Gastrocnemius medialis (tissue), 4 donors: ENCODE measurements at places on chromosomes 13 and 19.

DNA sequence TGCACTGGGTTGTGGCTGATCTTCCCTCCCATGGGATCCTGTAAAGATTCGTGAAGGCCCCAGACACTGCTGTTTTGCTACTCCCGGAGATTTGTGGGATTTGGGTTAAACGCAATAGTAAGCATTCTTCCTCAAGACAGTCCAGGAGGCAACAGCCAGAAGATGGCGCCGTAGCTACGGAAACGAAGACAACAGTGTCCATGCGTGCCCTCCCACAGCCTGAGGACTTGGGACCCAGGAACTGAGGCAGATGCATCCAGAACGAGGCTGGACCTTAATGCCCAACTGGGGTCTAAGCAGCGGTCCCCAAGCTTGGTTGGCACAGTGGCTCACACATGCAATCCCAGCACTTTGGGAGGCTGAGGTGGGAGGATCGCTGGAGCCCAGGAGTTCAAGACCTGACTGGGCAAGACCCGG lies 57.6 kb upstream of the ZNF507 start:
- peak; percentile 18 for DNase-seq
- H3K27me3 ChIP-seq, result no peaks in the 10 kb centered on the region
- no peak overlapping the region for H3K4me3 ChIP-seq

GRCh38 chr13:31174018-31174417 lies 12.3 kb upstream of the HSPH1 start:
- no peaks in the 10 kb centered on the region for H3K36me3 ChIP-seq
- no peaks in the 10 kb centered on the region for H3K27me3 ChIP-seq
- peaks cover 5% of the 10 kb centered on the region for H3K4me1 ChIP-seq
- no peak for DNase-seq
- H3K4me3 ChIP-seq, result no peak overlapping the region

DNA sequence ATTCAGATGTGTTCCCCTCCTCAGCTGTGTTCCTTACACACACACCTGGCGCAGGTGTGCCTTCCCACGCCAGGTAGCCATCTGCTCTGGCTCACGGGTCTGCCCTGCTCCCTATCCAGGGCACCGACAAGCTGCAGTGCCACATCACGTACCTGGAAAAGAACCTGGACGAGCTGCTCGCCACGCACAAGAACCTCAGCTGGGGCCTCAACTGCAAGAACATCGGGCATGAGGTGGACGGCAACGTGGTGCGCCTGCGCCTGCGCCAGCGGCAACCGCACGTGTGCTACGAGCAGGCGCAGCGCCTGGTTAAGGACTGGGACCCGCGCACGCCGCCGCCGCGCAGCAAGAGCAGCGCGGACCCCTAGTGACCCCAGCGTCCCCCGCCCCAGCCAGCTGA lies 26.5 kb upstream of the CASP14 start:
- H3K36me3 ChIP-seq, result no peaks in the 10 kb centered on the region
- H3K4me3 ChIP-seq, result no peak overlapping the region
- H3K27me3 ChIP-seq, result no peaks in the 10 kb centered on the region
- H3K4me1 ChIP-seq, result no peaks in the 10 kb centered on the region
- H3K27ac ChIP-seq, result no peak overlapping the region

DNA sequence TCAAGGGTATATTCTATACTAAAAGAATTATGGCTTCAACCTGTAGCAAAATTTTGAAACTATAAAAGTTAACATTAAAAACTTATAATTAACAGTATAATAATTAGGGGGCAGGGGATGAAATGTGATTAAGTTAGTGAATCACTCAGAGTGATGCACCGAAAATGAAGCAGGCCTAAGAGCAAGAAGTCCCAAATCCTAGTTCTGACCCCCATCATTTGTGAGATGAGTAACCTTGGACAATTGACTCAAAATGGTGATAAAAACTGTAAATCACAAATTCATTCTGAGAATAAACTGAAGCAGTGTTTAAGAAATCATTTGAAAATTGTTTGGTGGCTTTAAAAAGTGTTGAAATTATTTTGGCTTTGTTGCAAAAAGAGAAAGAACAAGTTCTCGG lies 56.8 kb downstream of the KLF12 start:
- no peak overlapping the region for H3K4me3 ChIP-seq
- no peak overlapping the region for H3K27ac ChIP-seq
- peaks cover 33% of the 10 kb centered on the region for H3K4me1 ChIP-seq
- no peak for DNase-seq
- no peaks in the 10 kb centered on the region for H3K36me3 ChIP-seq

- H3K27ac ChIP-seq, result no peak overlapping the region
- no peaks in the 10 kb centered on the region for H3K4me1 ChIP-seq
- no peaks in the 10 kb centered on the region for H3K36me3 ChIP-seq
- no peak overlapping the region for H3K4me3 ChIP-seq
- no peaks in the 10 kb centered on the region for H3K27me3 ChIP-seq
These were observed 204.2 kb downstream of the DCLK1 start for GRCh38 chr13:35926859-35927530.

GRCh38 chr19:35223862-35224505 lies 4.6 kb downstream of the FAM187B start:
- no peak overlapping the region for H3K4me3 ChIP-seq
- H3K27me3 ChIP-seq, result peaks cover 5% of the 10 kb centered on the region
- DNase-seq, result no peak
- no peaks in the 10 kb centered on the region for H3K4me1 ChIP-seq
- H3K36me3 ChIP-seq, result no peaks in the 10 kb centered on the region

- H3K4me3 ChIP-seq, result no peak overlapping the region
- H3K36me3 ChIP-seq, result no peaks in the 10 kb centered on the region
- no peaks in the 10 kb centered on the region for H3K4me1 ChIP-seq
- H3K27me3 ChIP-seq, result no peaks in the 10 kb centered on the region
- DNase-seq, result no peak
These were observed 117.1 kb upstream of the USP29 start for GRCh38 chr19:57002710-57003109.

DNA sequence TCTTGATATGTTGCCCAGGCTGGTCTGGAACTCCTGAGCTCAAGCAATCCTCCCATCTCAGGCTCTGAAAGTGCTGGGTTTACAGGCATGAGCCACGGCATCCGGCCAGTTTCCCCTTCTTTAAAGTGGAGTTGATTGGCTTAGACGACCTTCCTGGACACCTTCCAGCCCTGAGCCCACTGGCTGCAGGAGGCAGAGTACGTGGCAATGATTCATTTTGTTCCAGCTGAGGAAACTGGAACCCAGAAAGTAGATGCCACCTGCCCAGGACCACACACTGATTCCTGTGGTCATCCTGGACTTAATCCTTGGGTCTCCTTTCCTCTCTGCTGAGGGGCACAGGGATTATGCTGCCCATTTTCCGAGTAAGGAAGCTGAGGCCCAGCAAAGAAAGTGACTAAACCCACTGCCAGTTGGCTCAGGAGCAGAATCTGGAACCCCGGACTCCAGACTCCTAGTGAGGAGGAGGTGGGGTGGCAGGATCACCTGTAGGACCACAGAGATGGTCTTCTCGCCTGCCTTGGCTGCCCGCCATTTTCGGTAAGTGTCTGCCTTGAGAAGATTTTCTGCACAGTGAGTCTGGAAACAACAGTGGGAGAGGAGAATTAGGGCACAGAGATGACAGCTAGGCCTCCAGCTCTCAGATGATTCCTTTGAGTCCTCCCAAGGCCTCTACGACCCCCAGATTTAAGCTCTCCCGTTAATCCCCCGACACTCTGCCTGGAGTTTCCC lies 737 bp downstream of the XRCC1 start:
- H3K27me3 ChIP-seq, result no peaks in the 10 kb centered on the region
- peak overlapping the region; percentile 98 for H3K4me3 ChIP-seq
- H3K4me1 ChIP-seq, result peaks cover 13% of the 10 kb centered on the region
- no peak for DNase-seq
- no peaks in the 10 kb centered on the region for H3K36me3 ChIP-seq

DNA sequence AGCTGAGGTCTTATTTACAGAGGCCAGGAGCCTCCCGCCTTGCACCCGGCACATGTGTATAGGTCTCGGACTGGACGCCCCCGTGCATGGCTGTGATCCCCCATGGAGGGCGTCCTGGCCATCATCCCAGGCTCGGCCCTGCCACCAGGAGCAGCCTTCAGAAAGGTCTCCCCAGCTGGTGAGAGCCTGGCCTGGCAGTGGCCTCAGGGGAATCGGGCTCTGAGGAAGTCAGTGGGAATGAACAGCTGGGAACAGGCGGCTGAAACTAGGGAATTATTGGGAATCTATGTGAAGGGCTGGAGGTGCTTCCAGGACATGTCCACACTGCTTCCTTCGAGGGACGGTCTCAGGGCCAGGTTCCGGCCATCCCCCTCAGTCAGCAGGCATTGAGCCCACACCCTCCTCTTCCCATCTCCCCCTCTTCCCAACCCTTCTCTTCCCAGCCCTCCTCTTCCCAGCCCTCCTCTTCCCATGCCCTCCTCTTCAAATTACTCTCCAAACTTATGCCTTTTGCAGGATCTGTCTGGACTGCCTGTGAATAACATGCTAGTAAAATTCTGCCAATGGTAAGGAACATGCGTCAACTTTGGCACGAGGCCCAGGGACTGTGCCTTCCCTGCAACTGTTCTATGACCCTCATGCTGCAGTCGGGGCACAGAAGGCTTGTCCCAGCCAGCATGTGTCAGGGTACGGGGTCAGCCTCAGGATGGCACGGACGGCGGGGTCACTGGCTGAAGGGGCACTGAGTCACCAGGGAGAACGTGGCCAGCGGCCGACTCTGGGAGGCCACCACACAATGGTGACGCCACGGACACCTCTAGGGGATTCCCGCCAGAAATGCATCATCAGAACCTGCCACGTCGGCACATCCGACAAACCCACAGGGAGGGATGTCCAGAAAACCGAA lies 24.2 kb upstream of the C13orf46 start:
- DNase-seq, result peak; percentile 45
- H3K36me3 ChIP-seq, result no peaks in the 10 kb centered on the region
- H3K27ac ChIP-seq, result no peak overlapping the region
- H3K4me1 ChIP-seq, result peaks cover 4% of the 10 kb centered on the region

- H3K27me3 ChIP-seq, result no peaks in the 10 kb centered on the region
- H3K4me3 ChIP-seq, result no peak overlapping the region
- H3K27ac ChIP-seq, result no peak overlapping the region
- no peak for DNase-seq
These were observed 338.7 kb downstream of the IRS2 start for GRCh38 chr13:109447667-109448066.

GRCh38 chr13:80945328-80945727 lies 604.4 kb upstream of the SPRY2 start:
- H3K36me3 ChIP-seq, result no peaks in the 10 kb centered on the region
- no peaks in the 10 kb centered on the region for H3K27me3 ChIP-seq
- no peak overlapping the region for H3K4me3 ChIP-seq
- H3K4me1 ChIP-seq, result no peaks in the 10 kb centered on the region

DNA sequence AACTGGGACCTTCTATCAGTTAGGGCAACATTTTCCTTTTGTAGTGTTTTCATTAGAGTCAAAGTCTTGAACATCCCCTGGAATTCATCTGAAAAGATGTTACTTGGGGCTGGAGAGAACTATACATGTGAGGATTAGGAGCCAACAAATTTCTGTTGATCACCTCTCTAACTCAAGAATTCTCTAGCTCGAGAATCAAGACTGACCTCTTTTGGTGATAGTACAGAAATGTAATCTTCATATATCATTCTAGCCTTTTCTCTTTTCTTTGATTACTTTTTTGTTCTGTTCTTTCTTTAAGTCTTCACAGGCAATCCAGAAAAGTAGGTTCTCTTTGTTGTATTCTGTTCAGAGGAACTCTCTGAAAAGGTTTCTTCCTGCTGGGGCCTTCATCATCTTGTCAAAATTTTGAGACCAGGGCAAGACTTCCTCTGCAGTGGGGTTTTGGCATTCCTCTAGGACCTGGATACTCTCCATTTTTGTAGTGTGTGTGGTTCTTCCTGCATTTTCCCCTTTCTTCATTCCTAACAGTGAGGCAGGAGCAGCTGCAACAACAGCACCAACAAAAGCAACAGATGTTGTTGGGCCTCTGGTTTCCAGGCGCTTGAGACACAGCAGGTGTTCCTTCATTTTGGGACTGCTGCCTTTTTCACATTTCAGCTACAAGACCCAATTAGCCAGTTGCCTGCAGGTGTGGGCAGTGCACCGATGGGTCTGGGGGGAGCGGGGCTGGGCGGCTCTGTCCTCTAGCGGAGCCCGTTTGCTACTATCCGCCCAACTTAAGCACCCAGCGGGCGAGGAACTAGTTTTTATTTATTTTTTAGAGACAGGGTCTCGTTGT lies 26.2 kb downstream of the ELF1 start:
- no peaks in the 10 kb centered on the region for H3K27me3 ChIP-seq
- no peaks in the 10 kb centered on the region for H3K36me3 ChIP-seq
- no peak for DNase-seq
- H3K27ac ChIP-seq, result no peak overlapping the region
- H3K4me3 ChIP-seq, result no peak overlapping the region

DNA sequence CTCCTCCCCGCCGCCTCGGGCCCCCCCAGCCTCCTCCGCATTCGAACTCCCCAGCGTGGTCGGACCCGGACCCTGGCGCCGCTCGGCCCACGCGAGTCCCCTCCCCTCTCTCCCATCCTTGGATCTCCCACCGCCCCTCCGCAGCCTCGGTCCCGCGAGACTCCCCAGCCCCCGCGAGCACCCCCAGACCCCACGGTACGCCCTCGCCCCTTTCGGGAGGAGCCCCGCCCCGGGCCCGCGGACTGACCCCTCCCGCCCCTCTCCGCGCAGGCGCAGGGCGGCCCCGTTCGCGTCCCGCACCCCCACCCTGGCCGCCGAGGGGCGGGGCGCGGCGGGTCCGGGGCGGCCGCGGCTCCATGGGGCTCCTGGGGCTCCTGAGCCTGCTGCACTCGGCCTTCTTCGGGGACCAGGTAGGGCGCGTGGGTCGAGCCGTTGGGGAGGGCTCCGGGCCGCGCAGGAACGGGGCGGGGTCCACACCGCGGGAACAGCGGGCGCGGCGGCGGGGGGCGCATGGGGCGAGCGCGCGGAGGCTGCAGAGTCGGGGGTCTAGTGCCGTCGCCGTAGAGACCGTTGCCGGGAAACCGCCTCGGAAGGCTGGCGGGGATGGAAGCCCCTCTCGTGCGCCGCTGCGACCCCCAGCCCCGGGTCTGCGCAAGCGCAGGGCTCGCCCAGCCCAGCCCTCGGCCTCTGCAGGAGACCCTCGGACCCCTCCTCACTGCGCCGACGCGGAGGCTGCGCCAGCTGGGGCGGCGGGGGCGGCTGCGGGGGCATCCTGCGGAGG lies 3.8 kb upstream of the APC2 start:
- H3K27me3 ChIP-seq, result peaks cover 52% of the 10 kb centered on the region
- no peaks in the 10 kb centered on the region for H3K36me3 ChIP-seq
- H3K4me3 ChIP-seq, result no peak overlapping the region
- no peak for DNase-seq
- H3K4me1 ChIP-seq, result no peaks in the 10 kb centered on the region
- no peak overlapping the region for H3K27ac ChIP-seq

- H3K4me3 ChIP-seq, result no peak overlapping the region
- peaks cover 95% of the 10 kb centered on the region for H3K4me1 ChIP-seq
- peak overlapping the region; percentile 98 for H3K27ac ChIP-seq
- DNase-seq, result peak; percentile 72
- H3K27me3 ChIP-seq, result no peaks in the 10 kb centered on the region
These were observed 10.5 kb downstream of the PLEKHF1 start for GRCh38 chr19:29675650-29676186.
